ENCODE measurements at places on chromosomes 2 and 18.

GRCh38 chr2:138423745-138424144 lies 77.8 kb upstream of the SPOPL start:
- DNase-seq = no peak

DNA sequence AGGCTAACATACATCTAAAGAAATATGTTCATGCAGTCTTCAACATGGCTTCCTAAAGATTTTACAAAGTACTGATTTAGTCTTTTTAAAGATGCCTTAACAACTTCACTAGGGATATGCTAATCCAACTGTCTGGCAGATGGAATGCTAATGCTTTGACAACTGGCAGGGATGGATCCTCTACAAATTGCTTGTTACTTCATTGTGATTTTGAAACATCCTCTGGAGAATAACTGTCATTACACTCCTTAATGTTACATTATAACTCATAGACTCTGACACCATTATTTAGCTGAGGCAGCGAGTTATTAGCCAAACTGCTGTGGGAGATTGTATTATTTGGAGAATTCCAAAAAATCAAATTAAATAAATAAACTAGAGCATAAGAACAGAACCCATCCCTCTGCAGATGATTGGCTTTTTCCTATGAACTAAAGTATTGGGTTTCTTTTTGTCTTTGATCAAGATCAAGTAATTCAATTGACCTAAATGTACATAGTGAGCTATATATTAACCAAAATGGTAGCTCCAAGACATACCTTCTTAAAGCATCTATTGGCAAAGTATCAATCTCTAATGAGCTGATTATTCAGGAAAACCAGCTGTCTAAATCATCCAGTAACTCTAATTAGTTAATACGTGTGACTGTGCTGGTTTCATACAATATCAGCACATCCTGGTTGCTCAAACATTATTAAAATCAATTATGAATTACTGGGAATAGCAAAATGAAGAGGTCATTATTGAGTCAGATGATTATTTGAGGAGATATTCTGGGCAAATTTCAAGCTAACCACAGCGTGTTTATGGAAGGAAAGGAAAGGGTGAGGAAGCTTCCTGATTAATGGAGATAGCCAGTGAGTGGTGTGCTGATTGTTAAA lies 321.3 kb upstream of the TFPI start:
- no peak for DNase-seq

GRCh38 chr2:103738108-103738507 lies 976.3 kb downstream of the TMEM182 start:
- DNase-seq = no peak

DNA sequence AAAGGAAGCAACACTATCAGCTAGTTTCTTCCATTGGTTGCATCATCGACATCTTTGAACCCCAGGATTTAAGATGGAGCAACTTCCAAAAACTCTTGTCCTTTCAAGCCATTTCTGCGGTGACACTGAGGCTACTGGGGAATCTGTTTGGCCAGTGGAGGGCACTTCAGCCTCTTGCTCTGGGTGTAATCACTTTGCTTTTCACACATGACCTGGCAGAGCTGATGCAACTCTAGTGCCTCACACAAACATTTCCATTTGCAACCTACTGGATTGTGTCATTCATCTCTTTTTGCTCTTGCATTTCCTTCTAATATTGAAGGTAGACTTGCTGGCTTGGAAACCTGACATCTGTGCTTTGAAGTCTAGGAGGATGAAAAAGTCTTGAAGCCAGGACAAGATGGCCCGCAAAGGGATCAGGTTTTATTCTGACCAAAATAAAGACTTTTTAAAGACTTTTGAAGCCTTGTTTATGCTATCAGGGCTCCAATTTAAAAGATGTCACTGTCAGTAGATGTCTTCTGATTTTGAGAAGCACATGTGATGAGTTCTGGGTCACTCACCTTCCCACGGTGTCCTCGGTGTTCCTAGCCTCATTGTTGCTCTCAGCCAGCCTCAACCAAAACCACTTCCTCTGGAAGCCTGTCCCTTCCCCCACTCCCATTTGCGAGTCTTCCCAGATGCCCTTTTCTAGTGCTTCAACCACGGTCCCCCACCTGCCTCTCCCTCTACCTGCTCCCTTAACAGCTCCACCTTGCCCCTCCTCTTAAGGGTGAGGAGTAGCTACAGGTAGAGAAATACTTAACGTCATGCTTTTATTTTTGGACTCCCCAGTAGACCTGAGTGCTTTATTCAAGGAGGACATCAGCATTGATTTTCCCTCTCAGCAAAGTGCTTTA lies 69.7 kb upstream of the KCNE4 start:
- no peak for DNase-seq

DNA sequence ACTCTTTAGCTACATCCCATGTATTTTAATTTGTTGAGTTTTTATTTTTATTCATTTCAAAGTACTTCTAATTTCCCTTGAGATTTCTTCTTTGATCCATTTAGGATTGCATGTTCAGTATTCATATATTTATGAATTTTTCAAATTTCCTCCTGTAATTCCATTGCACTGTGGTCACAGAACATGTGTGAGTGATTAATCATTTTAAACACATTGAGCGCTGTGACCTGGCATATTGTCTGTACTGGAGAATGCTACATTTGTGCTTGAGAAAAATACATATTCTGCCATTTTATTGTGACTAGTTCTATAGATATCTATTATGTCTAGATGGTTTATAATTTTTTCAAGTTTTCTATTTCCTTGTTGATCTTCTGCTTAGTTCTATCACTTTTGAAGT lies 353.7 kb downstream of the RAD51AP2 start:
- no peak for DNase-seq

- DNase-seq = no peak
Measured at GRCh38 chr18:11826836-11827235, 24.4 kb upstream of the CHMP1B start.

DNA sequence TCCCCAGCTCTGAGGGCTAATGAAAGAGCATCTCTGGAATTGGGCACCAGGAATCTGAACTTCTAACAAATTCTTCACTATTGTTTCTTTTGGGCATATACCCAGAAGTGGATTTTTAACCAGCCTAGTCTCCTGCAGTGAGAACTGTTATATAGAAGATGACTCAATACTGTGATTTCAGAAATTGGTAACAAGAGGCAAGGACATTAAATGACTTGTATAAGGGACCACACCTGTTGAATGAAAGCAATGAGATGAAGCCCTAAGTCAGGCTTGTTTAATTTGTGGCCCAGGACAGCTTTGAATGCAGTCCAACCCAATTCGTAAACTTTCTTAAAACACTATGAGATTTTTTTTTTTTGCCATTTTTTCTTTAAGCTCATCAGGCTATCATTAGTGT lies 57.9 kb downstream of the EPC2 start:
- DNase-seq = no peak

DNA sequence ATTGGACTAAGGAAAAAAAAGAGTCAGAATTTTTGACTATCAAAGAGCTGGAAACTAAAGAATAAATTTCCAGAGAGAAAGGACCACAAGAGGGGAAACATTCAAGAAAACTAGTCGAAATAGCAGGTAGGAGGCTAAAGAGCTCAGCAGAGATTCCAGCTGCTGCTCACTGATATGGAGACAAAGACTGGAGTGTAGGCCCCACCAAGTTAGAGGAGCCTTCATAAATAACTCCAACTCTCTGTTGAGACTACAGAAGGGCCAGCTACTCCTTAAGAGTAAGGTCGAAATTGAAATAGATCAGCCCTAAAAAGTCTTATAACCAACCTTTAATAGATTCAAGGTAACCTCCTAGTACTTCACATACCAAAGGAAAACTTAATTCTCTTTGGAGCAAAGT lies 31.1 kb downstream of the SS18 start:
- DNase-seq = no peak

- no peak for DNase-seq
Measured at GRCh38 chr2:240322991-240323390, 112.5 kb upstream of the GPC1 start.

- no peak for DNase-seq
Measured at GRCh38 chr2:22011048-22011447, 887.3 kb downstream of the TDRD15 start.

GRCh38 chr2:46849046-46849715 lies 66.4 kb downstream of the MCFD2 start:
- DNase-seq = no peak

- DNase-seq = no peak
Measured at GRCh38 chr2:28178946-28179345, 213.7 kb upstream of the FOSL2 start.

- no peak for DNase-seq
Measured at GRCh38 chr2:14517731-14518130, 114.8 kb upstream of the LRATD1 start.

DNA sequence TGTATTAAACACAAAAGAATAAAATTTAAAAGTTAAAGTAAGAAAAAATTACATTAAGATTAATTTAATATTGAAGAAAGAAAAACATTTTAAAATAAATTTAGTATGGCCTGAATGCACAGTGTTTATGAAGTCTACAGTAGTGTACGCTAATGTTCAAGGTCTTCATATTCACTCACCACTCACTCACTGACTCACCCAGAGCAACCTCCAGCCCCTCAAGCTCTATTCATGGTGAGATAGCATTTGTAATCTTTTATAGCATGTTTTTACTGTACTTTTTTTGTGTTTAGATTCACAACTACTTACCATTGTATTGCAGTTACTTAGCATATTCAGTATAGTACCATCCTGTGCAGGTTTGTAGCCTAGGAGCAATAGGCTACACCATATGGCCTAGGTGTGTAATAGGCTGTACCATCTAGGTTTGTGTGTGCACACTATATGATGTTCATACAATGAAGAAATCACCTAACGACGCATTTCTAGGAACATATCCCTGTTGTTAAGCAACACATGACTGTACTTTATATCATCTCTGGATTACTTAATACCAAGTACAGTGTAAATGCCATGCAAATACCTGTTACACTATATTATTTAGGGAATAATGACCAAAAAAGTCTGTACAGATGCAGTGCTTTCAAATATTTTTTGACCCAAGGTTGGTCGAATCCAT lies 144.0 kb upstream of the IL1R2 start:
- DNase-seq = no peak

- DNase-seq = no peak
Measured at GRCh38 chr2:71892896-71893295, 254.8 kb downstream of the CYP26B1 start.

DNA sequence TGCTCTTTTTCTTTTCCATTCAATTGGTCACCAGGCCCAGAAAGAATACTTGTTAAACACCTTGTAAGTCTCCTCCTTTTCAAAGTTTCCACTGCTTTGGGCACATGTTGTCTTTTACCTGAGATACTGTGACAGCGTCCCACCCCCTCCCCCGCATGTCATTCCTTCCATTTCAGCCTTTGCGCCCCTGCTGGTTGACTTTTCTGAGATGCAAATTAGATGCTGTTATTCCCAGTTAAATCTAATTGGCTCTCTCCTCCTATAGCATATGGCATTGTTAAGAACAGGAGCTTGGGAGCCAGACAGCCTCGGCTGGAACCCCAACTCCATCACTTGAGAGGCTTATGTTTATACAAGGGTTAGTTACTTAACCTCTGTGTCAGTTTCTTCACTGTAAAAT lies 80.3 kb upstream of the GAREM1 start:
- DNase-seq = no peak

- no peak for DNase-seq
Measured at GRCh38 chr2:234044157-234044556, 6.3 kb upstream of the SPP2 start.

- DNase-seq = no peak
Measured at GRCh38 chr2:186728631-186729030, 34.8 kb downstream of the FAM171B start.

DNA sequence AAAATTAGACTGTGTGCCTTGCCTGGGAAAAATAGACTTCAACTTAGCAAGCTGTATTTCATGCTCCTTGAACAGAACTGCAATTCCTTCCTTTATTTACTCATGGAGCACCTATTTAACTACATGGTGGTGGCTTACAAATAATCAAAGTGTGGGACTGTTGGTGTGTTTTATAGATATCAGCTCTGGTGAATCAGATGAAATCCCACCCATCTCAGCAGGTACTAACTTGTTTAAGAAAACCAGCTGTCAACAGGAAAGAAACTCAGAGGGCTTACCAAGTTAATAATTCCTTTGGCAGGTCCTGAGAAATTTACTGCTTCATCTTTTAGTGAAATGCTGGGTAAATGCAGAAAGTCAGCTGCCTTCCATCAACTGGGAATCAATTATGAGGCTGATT lies 830.6 kb downstream of the SLC4A3 start:
- DNase-seq = no peak

GRCh38 chr2:178990533-178991241 lies 59.2 kb downstream of the CCDC141 start:
- DNase-seq = no peak

GRCh38 chr2:171407030-171407675 lies 26.6 kb downstream of the METTL8 start:
- DNase-seq = no peak

DNA sequence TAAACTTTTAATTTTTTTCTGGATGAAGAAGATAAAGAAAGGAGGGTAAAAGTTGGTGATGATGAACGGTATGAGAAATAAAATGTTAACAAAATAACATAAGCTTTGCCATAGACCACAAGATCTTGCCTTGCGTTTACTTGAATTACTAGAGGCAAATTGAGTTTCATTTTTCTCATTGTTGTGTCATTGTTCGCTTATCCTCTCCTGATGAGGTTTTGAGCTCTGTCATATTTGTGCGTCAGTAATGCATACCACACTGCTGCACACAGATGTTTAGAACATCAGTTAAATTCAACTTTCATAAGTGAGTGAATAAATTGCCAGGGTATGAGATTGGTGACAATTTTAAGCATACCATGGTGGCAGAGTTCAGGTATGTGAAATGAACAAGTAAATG lies 843.6 kb downstream of the SUCLG1 start:
- DNase-seq = no peak

DNA sequence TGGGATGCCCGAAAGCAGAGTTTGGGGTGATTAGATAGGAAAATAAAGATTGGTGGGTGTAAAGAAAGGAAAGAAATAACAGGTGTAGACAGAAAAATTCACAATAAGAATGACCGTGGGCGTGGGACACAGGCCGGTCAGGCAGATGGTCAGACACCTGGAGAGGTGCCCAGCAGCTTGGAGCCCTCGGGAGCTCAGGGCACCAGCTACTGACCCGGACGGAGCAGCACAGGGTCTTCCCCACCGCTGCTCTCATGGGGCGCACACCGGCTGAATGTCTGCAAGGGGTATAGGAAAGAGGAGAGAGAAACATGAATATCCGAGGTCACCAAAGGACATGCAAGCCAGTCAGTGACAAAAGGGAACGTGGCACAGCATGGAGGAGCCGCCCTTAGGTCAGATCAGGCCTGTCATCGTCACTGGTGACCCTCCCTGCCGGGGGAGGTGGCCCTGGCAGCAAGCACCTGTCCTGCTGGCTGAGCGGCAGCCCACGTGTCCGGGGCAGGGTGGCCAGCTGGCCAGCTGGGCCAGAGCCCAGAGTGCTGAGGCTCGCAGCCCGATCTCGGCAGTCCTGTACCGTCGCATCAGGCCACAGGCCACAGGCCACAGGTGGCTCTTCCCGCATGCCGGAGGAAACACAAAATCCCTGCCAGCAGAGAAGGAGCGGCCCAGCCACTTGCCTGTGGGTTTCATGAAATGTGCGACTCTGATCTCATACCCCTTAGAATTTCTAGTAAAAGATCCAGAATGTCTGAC lies 112.0 kb upstream of the NDUFV2 start:
- no peak for DNase-seq

GRCh38 chr2:62826141-62826540 lies 120.6 kb downstream of the EHBP1 start:
- DNase-seq = no peak

GRCh38 chr18:42183746-42184145 lies 228.7 kb downstream of the PIK3C3 start:
- DNase-seq = no peak
